ENCODE measurements at places on chromosomes 7 and 10.

DNA sequence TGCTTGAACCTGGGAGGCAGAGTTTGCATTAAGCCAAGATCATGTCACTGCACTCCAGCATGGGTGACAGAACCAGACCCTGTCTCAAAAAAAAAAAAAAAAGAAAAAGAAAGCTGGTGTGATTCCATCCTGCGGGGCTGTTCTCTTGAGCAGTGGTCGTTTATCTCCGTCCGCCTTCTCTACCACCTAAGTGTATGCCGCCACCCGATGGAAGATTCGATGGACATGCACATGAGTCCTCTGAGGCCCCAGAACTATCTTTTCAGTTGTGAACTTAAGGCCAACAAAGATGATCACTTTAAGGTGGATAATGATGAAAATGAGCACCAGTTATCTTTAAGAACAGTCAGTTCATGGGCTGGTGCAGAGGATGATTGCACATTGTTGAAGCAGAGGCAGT is 65.7 kb downstream of the ABRAXAS2 start:
- DNase-seq, result no peak

GRCh38 chr10:36739884-36740445 is 385.4 kb upstream of the ANKRD30A start:
- no peak for DNase-seq

GRCh38 chr10:122779924-122780323 is 65.7 kb downstream of the CUZD1 start:
- DNase-seq, result no peak

DNA sequence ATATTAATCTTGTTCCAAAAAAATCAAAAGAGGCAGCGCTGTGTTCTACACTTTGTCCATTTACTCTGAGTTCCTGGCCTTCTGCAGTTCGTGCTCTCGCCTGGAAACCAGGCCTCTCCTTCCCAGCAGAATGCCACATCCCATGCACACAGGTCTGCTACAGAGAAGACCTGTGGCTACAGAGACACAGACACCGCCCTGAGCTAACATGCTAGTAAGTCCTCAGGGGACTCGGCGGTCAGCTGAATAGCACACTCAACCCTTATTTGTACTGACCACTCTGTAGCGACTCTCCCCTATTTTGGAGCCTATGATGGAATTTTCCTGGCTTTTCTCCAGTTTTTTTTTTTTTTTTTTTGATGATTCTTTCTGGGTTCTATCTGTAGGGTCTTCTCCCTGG is 12.8 kb downstream of the CREB3L2 start:
- DNase-seq, result no peak

DNA sequence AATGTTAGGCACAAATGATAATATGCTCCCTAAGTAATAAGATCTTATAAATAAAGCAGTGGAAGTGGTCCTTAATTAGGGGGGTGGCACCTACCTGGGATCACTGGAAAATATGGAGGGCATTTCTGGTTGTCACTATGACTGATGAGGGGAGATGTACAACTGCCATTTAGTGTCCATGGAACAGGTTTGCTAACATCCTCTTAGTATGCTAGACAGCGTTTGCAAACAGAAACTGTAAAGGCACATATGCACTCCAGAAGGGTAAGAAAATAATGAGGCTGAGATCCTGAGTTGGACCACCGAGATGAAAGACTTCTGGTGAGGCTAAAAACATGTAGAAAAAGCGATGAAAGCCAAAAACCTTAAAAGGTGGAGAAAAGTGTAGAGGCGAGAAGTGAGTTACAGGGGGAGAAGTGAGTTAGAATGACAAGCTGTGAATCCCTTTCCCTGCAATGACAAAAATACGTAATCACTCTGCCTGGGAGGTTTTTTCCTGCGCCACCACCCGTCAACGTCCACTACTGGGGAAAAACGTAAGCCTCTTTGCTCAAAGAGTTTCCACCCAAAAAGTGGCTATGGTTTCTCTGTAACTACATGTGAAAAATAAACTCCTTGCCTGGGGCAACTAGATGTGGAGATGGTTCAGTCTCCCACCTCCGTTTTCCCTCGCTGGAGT is 767 bp downstream of the KRIT1 start:
- no peak for DNase-seq

- peak; percentile 5 for DNase-seq
Measured at GRCh38 chr7:103447073-103447960, 1.3 kb upstream of the SLC26A5 start.

GRCh38 chr7:74476626-74477025 is 22.9 kb downstream of the GTF2IRD1 start:
- no peak for DNase-seq

DNA sequence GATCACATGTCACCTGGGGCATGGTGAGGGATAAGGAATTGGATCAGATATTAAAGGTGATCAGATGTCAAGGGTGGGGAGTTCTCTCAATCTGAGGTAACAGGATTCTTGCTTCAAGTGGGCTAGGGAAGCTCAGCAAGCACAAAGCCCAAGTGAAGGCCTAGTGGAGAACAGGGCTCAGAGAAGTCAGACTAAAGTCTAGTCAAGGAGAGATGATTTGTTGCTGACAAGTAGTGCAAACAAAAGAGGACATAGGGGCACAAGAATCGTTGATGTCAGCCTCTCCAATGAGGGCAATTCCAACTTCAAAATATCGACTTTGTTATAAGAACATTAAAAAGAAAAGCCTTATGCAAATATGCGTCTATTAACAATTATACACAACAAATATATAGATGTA is 852.8 kb upstream of the CELF2 start:
- DNase-seq, result no peak

GRCh38 chr10:15123749-15124184 is 26.6 kb downstream of the RPP38 start:
- DNase-seq, result no peak

DNA sequence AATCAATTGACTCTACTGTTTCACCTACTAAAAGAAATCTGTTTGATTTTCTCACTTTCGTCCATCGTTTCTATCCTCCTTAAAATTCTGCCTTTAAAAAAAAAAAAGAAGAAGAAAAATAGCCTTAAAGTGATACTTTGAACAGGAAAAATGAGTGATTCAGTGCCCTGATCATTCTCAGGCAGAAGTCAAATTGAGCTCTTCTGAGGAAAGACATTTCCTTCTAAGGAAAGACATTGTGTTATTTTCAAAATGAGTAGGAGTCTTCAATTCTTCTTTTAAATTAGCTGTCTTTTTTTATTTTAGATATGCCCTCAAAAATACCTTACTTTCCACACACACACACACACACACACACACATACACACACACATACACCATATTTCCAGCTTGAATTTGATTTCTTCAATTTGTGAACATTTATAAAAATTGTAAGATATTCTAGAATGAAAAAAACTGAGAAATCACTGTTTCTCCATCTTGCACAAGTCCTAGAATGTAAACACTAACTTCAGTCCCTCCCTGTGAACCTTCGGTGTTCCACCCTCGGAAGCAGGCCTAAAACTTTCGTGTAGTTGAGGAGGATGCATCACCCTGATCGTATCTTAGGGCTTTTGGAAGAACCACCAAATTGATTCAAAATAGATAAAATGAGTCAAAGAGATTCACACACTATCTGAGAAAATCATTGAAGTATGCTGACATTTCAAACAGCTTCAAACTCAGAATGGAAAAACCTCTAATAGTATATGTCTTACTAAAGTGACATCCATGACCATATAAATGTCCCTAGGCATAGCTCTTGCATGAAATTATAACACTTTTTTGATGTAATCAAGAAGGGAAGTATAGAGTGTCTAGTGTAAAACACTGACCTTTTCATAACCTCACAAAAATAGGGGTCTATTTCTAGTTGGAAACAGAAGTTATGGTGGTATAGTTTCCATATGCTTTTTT is 270.8 kb downstream of the GATA3 start:
- DNase-seq, result no peak

- DNase-seq, result no peak
Measured at GRCh38 chr10:130989670-130990232, 321.8 kb downstream of the TCERG1L start.

DNA sequence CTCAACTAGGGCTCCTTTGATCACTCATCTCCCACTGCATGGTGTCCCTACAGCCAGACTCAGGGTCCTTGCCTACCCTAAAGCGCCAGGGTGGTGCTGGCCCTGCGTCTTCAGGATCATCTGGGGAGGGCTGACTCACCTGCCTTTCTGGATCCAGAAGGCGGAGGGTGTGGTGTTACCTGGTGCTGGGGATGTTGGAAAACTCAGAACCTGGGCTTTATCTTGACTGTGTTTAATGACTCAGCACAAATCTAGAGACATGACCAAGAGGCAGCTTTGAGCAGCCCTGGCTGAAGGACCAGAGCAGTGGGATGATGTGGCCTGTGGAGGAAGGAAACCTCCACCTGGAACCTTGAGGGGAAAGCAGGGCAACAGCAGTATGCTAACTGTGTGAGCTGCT is 96.5 kb downstream of the GRK5 start:
- no peak for DNase-seq

- DNase-seq, result no peak
Measured at GRCh38 chr7:147541261-147541660, 1049.3 kb upstream of the C7orf33 start.

DNA sequence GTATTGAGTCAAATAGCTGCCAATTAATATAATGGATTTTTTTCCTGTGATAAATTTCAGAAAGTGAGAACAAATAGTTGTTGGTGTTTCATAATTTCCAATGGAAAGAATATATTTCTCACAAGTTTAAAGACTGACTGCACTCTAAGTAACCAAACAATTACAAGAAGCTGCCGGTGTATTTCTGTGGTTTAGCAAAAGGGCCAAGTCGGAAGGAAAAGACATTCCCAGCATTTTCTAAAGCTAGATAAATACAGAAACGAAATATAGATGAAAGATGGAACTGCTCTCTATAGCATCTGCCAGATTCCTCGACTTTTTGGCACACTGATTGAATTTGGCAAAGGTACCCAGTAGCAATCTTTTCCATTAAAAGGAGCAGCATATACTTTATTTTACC is 92.7 kb upstream of the MKX start:
- no peak for DNase-seq

- no peak for DNase-seq
Measured at GRCh38 chr10:17161775-17162174, 32.2 kb upstream of the CUBN start.

DNA sequence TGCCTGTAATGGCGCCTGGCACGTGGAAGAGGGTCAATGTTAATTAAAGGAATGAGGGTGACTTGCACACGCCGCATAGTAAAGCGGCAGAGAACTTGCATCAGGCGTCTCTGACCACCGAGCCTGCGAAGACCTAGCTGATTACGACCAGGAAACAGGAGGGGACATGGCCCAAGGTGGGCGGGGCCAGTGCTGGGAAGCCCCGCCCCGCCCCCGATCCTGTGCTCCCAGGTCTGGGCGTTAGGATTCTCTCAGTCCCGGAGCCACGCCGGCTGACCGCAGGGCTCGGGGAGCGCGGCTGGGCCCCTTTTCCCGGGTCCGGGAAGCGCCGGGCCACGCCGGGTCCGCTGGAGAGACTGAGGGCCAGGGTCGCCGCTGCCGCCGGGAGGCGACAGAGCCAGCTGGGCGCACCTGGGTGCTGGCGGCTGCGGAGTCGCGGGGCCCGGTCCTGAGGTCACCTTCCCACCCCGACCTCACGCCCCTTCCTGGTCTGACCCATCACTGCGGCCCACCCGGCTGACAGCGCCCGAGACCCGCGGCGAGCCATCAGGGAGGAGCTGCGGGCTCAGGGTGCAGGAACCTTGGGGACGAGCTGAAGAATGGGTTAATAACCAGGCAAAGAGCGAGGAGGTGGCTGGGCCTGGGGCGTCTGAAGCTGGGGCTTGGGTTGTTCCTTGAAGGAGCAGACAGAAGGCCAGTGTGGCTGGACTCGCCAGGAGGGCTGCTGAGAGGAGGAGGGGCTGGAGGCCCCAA is 23.0 kb upstream of the GRID1 start:
- no peak for DNase-seq

DNA sequence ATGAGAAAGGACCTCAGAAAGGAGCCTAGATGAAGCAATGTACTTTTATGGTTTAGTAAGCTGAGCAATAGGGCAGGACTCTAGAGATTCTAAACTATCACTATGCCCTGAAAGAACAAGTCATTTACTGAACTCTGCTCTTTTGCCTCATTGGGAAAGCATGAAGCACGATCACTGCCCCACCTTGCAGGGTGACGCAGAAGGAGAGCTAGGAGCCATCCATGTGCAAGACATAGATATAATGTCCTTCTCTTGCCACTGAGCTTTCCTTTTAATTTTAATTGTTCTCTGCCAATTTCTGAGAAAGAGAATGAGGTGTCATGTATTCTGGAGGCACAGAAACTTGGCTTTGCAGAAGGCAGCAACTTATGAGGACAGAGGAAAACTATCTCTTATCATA is 108.3 kb downstream of the SORCS1 start:
- DNase-seq, result no peak

DNA sequence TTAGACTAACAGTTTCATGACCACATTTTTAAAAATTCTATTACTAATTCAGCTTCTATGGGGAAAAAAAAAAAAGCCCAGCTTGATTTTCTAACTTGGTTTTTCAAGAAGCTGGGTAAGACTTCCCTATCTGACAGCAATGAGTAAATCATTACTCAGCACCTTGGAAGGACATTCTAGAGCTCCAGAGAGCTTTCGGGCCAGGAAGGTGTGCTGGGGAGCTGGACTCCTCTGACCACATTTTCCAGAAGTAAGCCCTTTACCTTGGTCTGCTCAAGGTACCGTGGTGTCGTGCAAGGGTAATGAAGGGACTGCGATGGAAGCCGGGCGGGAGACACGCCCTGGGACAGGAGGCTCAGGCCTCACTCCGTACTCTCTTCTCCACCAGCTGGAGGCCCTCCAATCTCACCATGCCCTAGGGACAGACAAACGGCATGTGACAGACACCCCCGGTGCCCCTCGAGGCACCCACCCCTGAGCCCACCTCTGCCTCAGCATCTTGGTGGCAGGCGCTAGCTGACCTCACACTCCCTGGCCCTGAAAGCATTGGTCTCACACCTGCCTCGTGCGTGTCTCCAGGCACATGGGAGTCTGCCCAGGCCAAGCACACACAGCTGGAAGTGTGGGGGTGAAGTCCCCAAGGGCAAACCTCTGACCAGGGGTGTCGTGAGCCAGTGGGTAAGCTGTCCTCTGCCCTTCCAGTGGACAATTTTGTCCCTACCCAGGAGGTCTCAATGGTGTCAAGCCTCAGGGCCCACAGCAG is 152.1 kb downstream of the OAT start:
- no peak for DNase-seq

GRCh38 chr7:99459087-99459486 is 6.9 kb downstream of the ATP5MF start:
- no peak for DNase-seq

- peak; percentile 67 for DNase-seq
Measured at GRCh38 chr7:148084138-148084537, 506.4 kb upstream of the C7orf33 start.

Data from anterior cingulate cortex (tissue), 58 donors.